ENCODE measurements at places on chromosomes 4 and X. TPM values are rescaled to one million over a fixed set of nuclear protein-coding genes. Genes with fewer than 3 reads are reported as not detected.

FOXR2 gene
- not detected for total RNA-seq

DDX53 gene
- not detected for total RNA-seq

DNA sequence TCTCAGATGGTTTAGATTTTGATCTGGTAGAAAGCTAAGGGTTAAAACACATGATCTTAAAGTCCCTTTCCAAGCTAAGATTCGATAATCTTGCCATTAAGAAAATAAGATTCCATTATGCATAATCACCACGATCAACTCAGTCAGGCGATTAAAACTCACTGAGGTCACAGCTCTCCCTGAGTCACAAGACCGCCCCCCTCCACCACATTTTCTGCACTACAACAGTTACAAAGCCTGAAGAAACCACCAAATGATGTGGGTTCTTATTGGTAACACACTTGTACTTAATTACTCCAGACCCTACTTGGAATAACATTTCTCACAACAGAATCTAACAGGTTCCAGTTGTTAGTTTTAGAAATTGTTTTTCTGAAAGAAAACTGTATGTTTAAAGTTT lies 62.8 kb downstream of the SH3KBP1 start:
- no peak overlapping the region for H3K4me3 ChIP-seq
- peaks cover 32% of the 10 kb centered on the region for H3K4me1 ChIP-seq
- no peaks in the 10 kb centered on the region for H3K27me3 ChIP-seq
- no peak overlapping the region for H3K27ac ChIP-seq

- peaks cover 5% of the 10 kb centered on the region for H3K27me3 ChIP-seq
- H3K4me1 ChIP-seq = no peaks in the 10 kb centered on the region
- DNase-seq = no peak
- H3K4me3 ChIP-seq = no peak overlapping the region
- H3K27ac ChIP-seq = no peak overlapping the region
Measured at GRCh38 chr4:143599827-143600226, 86.3 kb downstream of the SMARCA5 start.

DNA sequence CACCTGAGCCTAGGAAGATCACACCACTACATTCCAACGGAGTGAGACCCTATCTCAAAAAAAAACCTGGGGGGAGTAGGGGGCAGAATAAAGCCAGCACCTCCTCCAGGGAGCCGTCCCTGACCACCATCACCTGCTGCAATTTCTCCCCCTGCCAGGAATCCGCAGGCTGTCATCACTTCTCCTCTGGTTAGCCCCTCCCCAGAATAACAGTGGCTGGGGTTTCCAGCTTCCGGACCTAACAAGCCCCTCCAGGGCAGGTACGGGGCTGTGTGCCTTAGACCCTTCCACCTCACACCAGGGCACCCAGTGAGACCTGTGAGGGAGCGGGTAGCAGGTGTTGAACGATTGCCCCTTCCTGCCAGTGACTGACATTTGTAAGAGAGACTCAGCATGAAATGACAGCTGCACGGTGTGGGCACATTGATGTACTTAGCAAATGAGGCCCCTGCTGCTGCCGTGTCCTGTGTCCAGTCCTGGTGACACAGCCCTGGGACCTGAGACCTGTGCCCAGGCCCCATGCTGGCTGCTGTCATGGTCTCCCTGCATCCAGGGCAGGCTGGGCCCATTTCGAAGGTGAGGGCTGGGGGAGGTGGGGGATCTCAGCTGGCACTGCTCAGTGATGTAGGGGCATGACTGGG lies 6.7 kb upstream of the WFS1 start:
- H3K4me1 ChIP-seq = peaks cover 19% of the 10 kb centered on the region
- peaks cover 52% of the 10 kb centered on the region for H3K27me3 ChIP-seq
- H3K27ac ChIP-seq = no peak overlapping the region
- H3K36me3 ChIP-seq = no peaks in the 10 kb centered on the region
- no peak for DNase-seq

DNA sequence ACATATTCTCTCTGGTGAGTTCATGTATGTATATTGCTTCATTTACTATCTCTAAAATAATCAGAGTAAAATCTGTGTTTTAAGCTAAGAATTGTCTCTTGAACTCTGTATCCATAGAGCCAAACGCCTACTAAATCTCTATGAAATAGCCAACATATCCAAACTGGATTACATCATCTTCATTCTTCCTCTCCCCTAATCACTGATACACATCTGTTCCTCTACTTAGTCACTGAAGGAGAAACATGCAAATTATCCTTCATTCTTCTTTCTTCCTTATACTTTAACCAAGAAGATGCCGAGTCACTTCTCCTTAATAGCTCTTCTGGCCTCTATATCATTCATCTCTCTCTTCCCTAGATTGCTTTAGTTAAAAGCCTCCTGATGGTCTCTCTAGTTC lies 630.4 kb upstream of the FTHL17 start:
- H3K4me3 ChIP-seq = no peak overlapping the region
- H3K4me1 ChIP-seq = no peaks in the 10 kb centered on the region
- H3K36me3 ChIP-seq = no peaks in the 10 kb centered on the region
- H3K27ac ChIP-seq = no peak overlapping the region

- no peak for DNase-seq
- H3K27me3 ChIP-seq = no peaks in the 10 kb centered on the region
- H3K36me3 ChIP-seq = peaks cover 8% of the 10 kb centered on the region
- H3K27ac ChIP-seq = peak overlapping the region; percentile 82
- H3K4me1 ChIP-seq = peaks cover 71% of the 10 kb centered on the region
Measured at GRCh38 chrX:19807414-19807813, 80.0 kb downstream of the SH3KBP1 start.

DNA sequence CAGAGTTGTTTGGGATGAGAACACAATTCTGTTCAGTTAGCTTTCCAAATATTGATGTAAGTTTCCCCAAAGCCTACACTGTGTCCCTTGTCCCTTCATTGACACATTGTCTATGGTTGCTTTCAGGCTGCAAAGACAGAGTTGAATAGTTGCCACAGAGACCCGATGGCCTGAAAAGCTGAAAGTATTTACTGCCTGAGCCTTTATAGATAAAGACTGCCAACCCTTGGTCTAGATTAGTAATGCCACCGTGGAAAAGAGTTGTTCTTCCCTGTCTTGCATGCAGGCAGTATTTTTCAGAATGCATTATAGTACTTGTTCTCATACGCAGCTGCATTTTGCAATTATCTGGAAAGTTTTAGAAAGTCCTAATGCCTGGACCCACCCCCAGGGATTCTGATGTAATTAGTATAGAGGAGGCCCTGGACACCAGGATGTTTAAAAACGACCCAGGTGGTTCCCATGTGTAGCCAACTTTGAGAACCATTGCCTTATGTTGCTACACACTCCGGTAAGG lies 180.8 kb downstream of the FRMPD4 start:
- no peak overlapping the region for H3K27ac ChIP-seq
- H3K4me1 ChIP-seq = no peaks in the 10 kb centered on the region
- no peak overlapping the region for H3K4me3 ChIP-seq
- H3K27me3 ChIP-seq = no peaks in the 10 kb centered on the region

USP17L18 gene
- not detected for total RNA-seq

ADGRL3 gene
- not detected for total RNA-seq

NPNT gene
- not detected for total RNA-seq

GRCh38 chrX:56231537-56232090 lies 542 bp upstream of the KLF8 start:
- H3K4me3 ChIP-seq = peak overlapping the region; percentile 70
- no peak overlapping the region for H3K27ac ChIP-seq
- peaks cover 6% of the 10 kb centered on the region for H3K4me1 ChIP-seq
- peaks cover 6% of the 10 kb centered on the region for H3K27me3 ChIP-seq

DNA sequence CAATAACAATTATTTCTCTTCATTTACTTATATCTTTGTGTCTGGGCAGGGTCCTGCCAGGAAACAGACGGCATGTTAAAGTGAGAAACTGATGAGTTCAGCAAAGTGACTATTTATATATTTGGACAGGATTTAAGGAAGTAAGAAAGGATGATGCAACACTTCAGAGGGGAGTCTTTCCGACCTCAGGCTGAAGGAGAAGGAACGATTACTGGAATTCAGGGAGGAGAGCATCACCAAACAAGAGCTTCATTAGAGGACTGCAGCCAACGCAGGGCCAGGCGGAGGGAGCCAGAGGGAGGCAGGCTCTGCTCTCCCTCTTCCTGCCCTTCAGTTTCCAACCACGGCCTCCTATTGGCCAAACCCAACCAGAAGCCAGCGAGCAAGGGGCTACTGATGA lies 1.5 kb upstream of the TLR7 start:
- H3K4me3 ChIP-seq = no peak overlapping the region
- DNase-seq = no peak
- H3K27me3 ChIP-seq = no peaks in the 10 kb centered on the region
- no peaks in the 10 kb centered on the region for H3K36me3 ChIP-seq
- H3K4me1 ChIP-seq = peaks cover 2% of the 10 kb centered on the region

DNA sequence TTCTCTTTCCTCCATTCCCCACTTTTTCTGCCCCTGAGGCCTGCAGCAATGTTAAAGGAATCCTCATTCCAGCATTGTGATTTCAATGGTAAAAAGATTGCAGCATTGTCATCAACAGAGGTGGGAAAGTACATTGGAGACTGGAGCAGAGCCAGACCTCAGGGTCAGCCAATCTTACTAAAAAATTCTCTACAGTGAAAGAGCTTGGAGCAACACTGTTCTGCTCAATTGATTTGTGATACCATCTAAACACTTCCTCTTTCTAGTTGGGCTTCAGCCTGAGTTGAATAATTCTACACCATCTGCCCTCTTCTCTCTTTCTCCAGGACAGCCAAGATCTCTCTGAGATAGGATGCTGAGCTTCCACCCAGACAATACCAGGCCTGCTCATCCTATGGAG lies 176.5 kb downstream of the AR start:
- H3K27ac ChIP-seq = no peak overlapping the region
- H3K36me3 ChIP-seq = no peaks in the 10 kb centered on the region
- H3K4me3 ChIP-seq = no peak overlapping the region
- DNase-seq = no peak

- H3K27me3 ChIP-seq = peaks cover 3% of the 10 kb centered on the region
- DNase-seq = no peak
- H3K4me1 ChIP-seq = no peaks in the 10 kb centered on the region
- H3K36me3 ChIP-seq = no peaks in the 10 kb centered on the region
Measured at GRCh38 chrX:53247928-53248327, 22.9 kb upstream of the KDM5C start.

DNA sequence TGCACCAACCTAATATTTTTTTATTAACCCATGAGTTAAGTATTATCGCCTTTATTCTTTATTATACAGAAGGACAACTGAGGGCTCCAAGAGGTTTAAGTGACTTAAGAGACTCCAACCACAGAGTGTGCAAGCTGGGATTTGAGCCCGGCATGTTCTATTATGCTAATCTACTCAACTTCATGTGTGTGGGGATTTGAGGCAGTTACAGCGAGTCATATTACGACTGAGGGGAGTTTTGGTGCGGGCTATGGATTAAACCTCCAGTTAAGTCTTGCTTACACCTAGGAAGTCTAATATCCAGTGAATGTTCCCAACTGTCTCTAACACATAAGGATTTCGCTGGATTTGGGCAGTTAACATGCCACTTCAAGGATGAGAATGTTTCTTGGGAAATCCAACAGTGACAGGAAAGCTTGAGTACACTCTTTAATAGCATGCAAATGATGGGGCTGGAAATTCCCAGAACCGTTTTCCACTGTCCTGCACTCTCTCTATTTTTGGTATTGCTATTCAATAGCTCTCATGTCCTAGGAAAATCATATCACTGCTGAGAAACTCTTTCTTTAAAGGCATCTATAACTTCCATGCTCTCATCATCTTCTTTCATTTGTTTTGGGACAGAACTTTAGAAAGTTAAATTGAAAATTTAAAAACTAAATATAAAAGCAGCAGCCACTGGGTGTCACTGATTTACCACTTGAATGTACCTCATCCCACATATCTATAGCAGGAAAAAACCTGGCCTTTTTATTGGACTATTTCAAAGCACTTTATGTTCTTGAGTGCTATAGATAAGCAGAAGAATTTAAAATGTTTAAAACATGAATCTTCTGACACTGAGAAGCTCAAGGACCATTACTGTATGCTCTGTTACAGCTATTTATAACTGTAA lies 165.1 kb upstream of the TTC29 start:
- H3K36me3 ChIP-seq = no peaks in the 10 kb centered on the region
- DNase-seq = no peak
- peaks cover 5% of the 10 kb centered on the region for H3K27me3 ChIP-seq
- no peak overlapping the region for H3K27ac ChIP-seq
- H3K4me3 ChIP-seq = no peak overlapping the region
- no peaks in the 10 kb centered on the region for H3K4me1 ChIP-seq

DNA sequence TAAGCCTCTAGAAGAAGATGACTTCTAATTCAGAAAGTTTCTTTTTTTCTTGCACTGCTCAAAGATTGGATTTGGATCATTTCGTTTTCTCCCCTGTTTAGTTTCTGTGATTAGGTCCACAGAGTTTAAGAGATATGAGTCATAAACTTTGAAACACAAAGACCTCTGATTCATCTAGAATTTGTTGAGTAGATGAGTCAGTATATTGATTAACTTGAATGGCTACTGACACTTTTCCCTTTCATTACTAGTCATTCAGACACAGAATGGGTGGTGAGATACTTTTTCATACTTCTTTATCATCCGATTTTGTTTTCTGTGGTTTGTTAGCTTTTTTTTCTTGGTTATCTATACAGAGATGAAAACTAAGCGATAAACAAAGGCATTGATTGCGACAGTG lies 34.1 kb upstream of the AFF2 start:
- peaks cover 6% of the 10 kb centered on the region for H3K27me3 ChIP-seq
- H3K36me3 ChIP-seq = peaks cover 1% of the 10 kb centered on the region
- H3K27ac ChIP-seq = no peak overlapping the region
- H3K4me3 ChIP-seq = no peak overlapping the region
- no peak for DNase-seq
- H3K4me1 ChIP-seq = peaks cover 6% of the 10 kb centered on the region

DNA sequence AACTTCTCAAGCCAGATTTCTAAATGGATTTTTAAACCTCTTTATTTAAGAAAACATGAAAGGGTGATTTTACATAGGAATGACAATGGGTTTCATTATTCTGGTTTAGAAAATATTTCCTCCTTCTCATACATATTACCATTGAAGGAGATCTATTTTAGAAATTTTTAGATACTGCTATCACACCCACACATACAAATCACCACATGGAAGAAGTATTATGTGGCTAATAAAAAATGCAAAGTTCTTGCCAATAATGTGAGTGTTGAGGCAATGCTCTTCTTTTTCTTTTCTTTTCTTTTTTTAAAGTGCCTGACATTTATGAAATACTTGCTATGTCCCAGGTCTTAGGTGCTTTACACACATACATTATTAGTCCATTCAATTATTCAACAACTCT lies 6.8 kb downstream of the STAP1 start:
- peaks cover 24% of the 10 kb centered on the region for H3K36me3 ChIP-seq
- no peak overlapping the region for H3K4me3 ChIP-seq
- no peaks in the 10 kb centered on the region for H3K27me3 ChIP-seq
- no peak overlapping the region for H3K27ac ChIP-seq

GRCh38 chr4:113959539-113959937 lies 19.9 kb downstream of the ARSJ start:
- no peak overlapping the region for H3K4me3 ChIP-seq
- H3K27me3 ChIP-seq = peaks cover 28% of the 10 kb centered on the region
- no peak for DNase-seq
- H3K4me1 ChIP-seq = peaks cover 5% of the 10 kb centered on the region
- peaks cover 4% of the 10 kb centered on the region for H3K36me3 ChIP-seq

GRCh38 chr4:8914461-8915171 lies 43.0 kb upstream of the HMX1 start:
- H3K4me3 ChIP-seq = no peak overlapping the region
- no peak overlapping the region for H3K27ac ChIP-seq
- H3K4me1 ChIP-seq = no peaks in the 10 kb centered on the region
- DNase-seq = peak; percentile 27

AKAP4 gene
- total RNA-seq = not detected

- peaks cover 13% of the 10 kb centered on the region for H3K36me3 ChIP-seq
- H3K4me3 ChIP-seq = no peak overlapping the region
- H3K4me1 ChIP-seq = peaks cover 41% of the 10 kb centered on the region
- DNase-seq = no peak
Measured at GRCh38 chr4:2572076-2572475, 35.6 kb downstream of the FAM193A start.
